ENCODE measurements at places on chromosomes 5 and 9.

DNA sequence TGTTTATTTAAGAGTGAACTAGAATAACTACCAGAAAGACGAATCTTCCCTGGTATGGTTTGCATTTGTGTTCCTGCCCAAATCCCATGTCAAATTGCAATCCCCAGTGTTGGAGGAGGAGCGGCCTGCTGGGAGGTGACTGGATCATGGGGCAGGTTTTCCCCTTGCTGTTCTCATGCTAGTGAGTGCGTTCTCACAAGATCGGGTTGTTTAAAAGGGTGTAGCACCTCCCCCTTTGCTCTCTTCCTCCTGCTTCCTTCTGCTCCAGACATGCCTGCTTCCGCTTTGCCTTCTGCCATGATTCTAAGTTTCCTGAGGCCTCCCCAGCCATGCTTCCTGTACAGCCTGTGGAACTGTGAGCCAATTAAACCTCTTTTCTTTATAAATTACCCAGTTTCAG lies 210.3 kb upstream of the TBC1D2 start:
- no peak for DNase-seq

DNA sequence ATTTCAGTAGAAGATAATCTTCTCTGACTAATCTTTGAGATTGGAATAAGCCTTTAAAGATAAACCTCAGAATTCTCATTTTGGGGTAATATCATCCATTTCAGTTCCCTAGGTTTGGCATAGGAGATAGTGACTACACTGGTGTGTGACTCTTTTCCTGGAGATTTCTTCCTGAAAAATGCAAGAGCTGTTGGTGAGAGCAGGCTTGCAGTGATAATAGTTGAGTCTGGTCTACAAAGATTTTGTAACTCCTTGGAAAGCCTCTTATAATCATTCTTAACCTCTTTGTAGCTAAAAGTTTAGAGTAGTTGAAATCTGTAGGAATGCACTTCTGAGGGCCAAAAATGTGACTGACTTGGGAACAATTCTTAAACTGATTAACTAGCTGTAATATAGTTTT lies 23.4 kb downstream of the RANBP17 start:
- DNase-seq, result no peak

DNA sequence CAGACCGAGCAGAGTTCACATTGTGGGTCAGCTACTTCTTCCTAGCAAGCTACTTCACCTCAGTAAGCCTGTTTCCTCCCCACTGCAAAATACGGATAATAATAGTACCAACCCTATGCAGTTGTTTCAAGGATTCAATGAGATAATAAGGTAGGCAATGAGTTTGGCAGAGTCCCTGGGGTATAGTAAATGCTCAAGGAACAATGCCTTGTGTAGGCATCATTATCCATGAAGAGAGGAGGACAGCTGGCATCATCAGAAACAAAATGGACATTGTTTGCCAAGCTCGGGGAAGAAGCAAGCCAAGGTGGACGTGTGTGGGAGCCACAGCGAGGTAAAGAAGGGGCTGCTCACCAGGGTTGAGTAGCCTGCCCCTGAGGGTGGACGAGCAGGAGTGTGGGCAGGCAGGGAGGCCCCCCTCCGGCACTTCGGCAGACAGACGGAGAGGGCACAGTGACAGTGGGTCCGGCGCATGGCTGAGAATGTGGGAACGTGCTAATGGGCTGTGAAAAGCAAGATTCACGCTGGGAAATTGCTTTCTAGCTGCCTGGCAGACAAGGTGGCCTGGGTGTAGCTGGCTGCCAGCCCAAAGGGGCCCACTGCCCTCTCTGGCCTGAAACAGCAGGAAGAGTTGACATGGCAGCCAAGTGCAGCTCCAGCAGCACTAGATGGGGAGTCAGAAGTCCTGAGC lies 10.1 kb downstream of the CAMK2A start:
- no peak for DNase-seq

GRCh38 chr5:1020452-1020961 lies 11.9 kb downstream of the NKD2 start:
- DNase-seq, result no peak

- no peak for DNase-seq
These were observed 52.5 kb upstream of the NCS1 start for GRCh38 chr9:130119519-130120298.

DNA sequence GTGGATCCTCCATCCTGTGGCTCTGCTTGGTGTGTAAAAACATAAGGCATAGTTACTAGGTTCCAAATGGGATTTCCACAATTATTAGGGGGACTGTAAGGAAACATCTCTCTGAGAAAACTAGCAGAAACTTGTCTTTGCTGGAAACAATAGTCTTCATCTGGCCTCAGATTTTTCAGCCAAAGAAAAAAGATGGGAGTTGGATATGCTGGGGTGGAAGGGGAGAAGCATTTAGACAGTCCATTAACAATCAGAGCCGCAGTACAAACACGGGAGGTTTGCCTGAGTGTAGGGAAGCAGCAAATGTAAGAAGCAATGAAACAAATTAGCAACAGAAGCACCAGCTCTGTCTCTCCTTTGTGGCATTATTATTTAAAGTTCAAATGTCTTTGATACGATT lies 402.7 kb upstream of the ZNF608 start:
- DNase-seq, result no peak

GRCh38 chr5:133552925-133553525 lies 59.3 kb downstream of the FSTL4 start:
- peak; percentile 22 for DNase-seq

GRCh38 chr9:120982836-120983235 lies 56.2 kb upstream of the TRAF1 start:
- no peak for DNase-seq

DNA sequence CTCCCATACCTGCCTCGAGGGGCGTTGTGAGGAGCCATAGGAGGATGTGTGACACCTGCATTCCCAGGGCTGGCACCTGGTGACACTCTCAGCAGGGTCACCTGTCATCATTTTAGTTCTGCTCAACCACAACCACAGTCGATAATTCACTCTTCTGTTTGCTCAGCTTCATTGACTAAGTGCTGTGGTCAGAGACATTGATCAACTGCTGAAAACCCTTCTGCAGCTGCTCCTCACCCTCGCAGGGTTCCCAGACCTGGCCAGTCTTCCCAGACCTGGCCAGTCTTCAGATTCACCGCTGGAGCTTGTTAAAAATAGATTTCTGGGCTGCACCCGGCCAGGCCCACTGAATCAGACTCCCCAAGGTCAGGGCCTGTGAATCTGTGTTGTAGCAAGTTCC lies 92.8 kb downstream of the MVB12B start:
- DNase-seq, result no peak

All from iPS DF 6.9 (cell line).